Uterus (tissue), 4 donors: ENCODE measurements at places on chromosomes 5 and 9. TPM values are rescaled to one million over a fixed set of nuclear protein-coding genes. Genes with fewer than 3 reads are reported as not detected.

GRCh38 chr5:172502969-172503368 is 48.6 kb upstream of the SH3PXD2B start:
- H3K4me3 ChIP-seq: no peak overlapping the region
- peak; percentile 17 for DNase-seq
- H3K27ac ChIP-seq: peak overlapping the region; percentile 75

DNA sequence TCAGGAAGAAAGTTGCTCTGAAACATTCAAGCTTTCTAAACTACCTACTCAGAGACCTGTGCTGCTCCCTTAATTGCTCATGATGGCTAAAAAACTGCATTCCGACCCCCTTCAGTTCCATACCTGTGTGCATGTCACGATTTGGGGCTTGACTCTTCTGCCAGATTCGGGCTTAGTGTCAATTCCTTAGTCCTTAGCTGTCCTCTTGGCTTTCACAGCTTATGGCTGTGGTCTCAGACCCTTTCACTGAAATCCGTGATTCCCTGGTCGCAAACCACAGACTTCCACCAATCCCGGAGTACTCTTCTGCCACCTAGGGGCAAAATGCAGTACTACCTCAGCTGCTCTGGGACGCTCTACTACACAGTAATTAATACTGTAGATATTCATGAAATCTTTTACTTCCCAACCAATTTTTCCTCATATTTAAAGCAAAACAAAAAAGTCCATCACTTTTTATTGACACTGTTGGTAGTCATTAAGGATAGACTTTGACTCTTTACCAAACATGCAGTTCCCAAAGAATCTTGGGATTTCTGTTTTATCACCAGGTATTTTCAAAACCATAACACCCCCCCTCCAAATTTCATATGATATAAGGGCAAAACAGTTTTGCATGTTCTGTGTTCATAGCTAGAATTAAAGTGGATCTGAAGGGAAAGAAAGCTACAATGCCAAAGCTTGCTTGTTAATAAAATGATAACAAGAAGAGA is 617.4 kb downstream of the SLCO4C1 start:
- peak; percentile 17 for DNase-seq
- no peaks in the 10 kb centered on the region for H3K27me3 ChIP-seq
- no peak overlapping the region for H3K27ac ChIP-seq
- no peaks in the 10 kb centered on the region for H3K4me1 ChIP-seq
- no peak overlapping the region for H3K4me3 ChIP-seq

DNA sequence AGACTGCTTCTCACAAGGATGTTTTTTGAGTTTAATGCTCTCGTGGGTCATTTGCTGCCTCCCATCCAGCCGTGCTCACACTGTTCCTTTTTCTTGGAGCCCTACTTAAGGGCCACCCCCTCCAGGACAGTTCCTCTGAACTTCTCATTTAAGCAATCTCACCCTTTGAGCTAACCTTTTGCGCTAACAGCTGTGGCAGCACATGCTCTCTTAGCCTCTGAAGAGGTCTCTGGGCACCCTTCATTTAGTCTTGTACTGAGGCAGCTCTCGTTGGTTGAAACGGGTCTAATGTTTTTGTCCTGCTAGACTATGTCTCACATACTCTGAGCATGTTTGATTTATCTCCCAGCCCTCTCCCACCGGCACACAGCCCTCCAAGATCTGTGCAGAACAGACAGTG is 11.8 kb downstream of the ALDH1B1 start:
- H3K27me3 ChIP-seq: no peaks in the 10 kb centered on the region
- no peak for DNase-seq
- no peak overlapping the region for H3K4me3 ChIP-seq
- no peak overlapping the region for H3K27ac ChIP-seq
- H3K4me1 ChIP-seq: no peaks in the 10 kb centered on the region
- no peaks in the 10 kb centered on the region for H3K36me3 ChIP-seq

DNA sequence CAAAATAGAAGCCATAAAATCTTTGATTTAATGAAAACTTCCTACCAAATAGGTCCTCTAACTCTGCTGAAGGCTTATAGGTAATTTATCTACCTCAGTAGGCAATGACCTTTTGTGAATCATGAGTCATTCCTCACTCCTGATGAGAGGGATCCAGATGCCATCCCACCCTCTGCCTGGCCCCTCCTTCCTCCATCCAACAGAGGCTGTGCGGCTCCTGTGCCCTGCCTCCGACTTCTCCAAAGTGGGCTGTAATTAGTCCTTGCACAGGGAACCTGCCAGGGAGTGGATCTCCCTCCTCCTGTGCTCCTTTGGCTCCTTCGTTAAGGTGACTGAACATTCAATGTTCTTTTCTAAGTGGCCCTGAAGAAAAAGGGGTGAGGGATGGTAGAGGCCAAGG is 213.9 kb upstream of the TBCA start:
- no peak for DNase-seq
- no peak overlapping the region for H3K4me3 ChIP-seq
- H3K4me1 ChIP-seq: no peaks in the 10 kb centered on the region
- H3K27ac ChIP-seq: no peak overlapping the region

DNA sequence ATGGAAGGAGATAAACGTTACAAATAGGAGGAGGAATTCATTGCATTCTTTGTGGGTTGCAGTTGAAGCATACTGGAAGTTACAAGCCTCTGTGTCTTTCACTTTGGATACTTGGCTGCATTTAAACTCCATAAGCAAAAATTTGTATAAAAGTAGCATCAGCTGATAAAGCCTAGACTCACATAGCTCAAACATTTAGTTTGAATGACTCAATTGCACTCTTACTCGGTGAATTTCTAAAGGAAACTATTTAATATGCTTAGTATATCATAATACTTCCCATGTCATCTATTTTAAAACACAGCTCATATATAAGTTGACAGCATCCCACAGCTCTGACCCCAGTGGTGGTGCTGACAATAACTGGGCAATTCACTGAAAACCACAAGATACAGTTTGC is 596.6 kb upstream of the ZNF608 start:
- DNase-seq: no peak
- H3K4me1 ChIP-seq: no peaks in the 10 kb centered on the region
- no peaks in the 10 kb centered on the region for H3K36me3 ChIP-seq
- H3K27me3 ChIP-seq: no peaks in the 10 kb centered on the region

- no peak for DNase-seq
- peaks cover 4% of the 10 kb centered on the region for H3K4me1 ChIP-seq
- no peaks in the 10 kb centered on the region for H3K27me3 ChIP-seq
Observed at GRCh38 chr5:135251093-135251492, 147.9 kb downstream of the MACROH2A1 start.

The TRIM36 gene
- 1.0 TPM for total RNA-seq
